ENCODE measurements at places on chromosomes 13 and 19. TPM values are rescaled to one million over a fixed set of nuclear protein-coding genes. Genes with fewer than 3 reads are reported as not detected.

DNA sequence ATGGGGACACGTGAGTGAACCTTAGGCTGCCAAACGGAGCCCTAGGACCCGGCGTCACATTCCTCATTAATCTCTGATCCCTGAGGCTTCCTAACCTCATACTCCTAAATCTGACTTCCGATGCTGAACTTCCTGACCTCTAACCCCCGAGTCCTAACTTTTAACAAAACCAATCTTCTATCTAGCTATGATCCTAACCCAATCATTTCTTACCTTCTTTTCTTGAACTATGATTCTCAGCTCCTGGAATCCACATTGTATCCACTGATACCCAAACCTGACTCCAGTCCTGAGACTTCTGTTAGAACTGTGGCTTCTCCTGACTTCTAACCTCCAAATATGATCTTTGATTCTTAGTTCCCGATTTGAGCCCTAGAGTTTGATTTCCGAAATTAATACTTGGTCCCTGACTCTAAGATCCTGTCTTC, 447 bp downstream of the NFKBIB start:
- DNase-seq = no peak

DNA sequence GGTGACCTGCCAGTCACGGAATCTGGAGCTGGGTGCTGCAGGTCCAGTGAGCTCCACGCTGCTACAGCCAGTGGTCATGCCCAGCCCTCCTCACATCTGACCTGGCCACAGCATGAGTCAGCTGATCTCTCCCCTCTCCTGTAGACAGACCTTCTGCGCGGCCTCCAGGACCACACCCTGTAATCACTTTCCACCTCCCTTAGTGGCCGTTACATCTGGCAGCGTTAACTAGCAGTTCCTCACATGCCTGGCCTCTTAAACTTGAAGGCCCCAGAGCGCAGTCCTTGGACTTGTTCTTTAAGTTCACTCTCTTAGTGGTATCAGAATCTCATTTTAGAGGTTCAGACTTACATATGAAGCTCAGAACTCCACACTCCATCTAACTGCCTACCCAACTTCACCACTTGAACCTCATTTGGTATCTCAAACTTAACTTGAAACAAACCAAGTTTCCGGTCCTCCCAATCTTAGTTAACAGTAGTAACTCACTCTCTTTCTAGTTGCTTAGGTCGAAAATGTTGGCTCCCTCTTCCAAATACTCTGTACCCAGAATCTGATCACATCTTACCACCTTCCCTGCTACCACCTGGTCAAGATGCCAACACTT, 22.7 kb downstream of the MIPEP start:
- no peak for DNase-seq

GRCh38 chr19:41425174-41426115, 1.7 kb downstream of the B3GNT8 start:
- no peak for DNase-seq

DNA sequence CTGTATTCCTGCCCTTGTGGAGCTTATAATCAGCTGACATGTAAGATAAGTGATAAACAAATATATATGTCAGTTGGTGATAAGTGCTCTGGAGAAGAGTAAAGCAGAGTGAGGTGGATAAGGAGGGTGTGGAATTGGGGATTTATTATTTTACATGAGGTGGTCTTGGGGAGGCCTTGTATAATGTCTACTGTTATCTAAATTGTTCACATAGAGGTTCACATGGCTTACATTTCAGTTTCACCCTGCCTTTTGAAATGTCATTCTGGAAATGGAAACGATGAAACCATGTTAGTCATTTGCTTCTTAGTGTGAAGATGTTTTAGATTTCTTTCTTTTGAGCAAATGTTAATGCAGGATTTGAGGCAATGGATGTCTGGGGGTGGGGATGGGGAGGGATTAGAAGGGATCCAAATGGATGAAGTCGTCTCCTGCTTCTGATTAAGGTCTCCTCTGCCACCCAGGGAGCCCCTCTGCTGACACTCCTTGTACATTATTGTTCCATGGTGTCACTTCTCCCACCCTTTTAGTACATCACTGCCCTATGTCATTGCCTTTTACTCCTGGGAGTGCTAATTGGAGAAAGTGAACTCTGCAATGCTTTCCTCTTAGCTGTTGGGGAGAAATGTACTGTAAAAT, 14.0 kb downstream of the B3GLCT start:
- DNase-seq = no peak

The STOML3 gene
- total RNA-seq = 0.18 TPM
